ENCODE measurements at places on chromosomes 16 and 17.

- DNase-seq, result no peak
Measured at GRCh38 chr16:12294471-12294870, 317.9 kb downstream of the SNX29 start.

DNA sequence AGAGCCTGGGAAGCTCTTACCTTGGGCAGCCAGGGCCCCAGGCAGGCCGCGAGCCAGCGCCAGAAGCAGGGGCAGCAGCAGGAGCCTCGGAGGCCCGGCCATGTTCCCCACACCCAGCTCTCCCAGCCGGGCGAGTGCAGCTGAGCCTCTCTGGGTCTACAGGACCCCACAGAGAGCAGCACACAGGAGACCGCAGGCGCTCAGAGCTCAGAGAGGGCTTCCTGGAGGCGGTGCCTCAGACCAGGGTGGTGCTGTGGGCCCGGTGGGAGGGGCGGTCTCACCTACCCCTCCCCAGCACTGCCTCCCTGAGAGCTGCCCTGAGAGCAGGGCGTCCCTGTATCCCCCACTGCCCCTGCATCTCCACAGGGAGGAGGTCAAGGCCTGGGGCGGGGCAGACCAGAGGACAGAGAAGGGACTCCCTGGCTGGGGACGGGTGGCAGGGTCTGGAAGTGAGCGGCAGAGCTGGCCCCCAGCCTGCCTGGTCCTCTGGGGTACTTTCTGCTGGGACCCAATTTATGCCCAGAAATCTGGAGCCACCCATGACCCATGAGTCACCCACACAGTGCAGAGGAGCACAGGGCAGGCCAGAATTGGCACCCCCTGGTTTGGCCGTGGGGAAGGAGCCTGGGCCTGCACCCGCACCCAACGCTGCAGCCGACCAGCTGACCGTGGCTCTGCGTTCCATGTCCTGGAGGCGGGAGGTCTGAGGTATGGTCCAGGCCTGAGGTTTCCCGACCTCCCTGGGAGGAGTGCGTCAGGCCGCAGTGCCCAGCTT is at the start of gene CD7:
Gene CD7 (minus strand): TSS at position 215 of the 775 bp plus-strand sequence. CDS start 113 bp downstream, at position 102.
- DNase-seq, result peak; percentile 39

GRCh38 chr16:24538756-24539294 is 541 bp upstream of the RBBP6 start:
- DNase-seq, result no peak

DNA sequence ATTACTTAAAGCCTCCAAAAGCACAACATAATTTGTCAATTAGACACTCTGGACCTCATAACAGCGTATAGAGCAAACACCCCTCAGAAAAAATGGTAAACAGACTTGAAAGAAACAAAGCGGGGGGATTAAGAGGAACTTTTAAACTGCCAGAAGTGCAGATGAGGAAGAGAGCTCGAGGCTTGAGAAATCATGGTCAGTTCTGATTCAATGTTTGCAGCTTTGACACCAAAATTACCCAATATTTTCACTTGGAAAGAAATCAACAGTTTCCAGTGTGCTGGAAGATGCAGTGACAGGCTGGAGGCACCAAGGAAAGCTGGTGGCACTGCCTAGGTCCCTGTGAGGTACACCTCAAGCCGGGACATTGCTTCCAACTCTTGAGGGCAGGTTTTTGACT is 180.9 kb upstream of the TOX3 start:
- DNase-seq, result no peak

DNA sequence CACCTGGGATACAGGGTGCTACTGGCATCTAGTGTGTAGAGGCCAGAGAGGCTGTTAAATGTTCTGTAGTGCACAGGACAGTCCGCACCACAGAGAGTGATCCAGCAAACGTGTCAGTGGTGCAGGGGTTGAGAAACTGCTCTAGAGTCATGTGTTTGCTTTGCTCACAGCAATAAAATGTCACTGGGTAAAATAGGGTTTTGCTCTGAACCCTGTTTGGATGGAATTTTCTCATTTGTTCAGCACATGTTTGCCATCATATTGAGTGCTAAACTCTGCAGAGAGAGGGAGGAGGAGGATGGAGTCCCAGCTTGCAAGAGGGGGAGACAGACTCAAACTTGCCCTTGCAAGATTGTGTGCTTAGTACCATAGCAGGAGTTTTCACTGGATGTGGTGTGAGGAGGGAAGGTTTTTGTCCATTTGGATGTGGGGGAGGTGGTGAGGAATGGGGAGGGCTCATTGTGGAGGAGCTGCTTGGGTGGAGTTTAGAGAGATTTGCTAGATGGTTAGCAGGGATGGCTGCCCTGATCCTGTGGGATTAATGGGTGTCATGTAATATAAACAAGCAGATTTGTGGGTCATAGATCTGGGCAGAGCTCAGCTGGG is 11.8 kb downstream of the PLCG2 start:
- DNase-seq, result no peak

- DNase-seq, result no peak
Measured at GRCh38 chr17:30975042-30975820, 4.4 kb downstream of the RNF135 start.

DNA sequence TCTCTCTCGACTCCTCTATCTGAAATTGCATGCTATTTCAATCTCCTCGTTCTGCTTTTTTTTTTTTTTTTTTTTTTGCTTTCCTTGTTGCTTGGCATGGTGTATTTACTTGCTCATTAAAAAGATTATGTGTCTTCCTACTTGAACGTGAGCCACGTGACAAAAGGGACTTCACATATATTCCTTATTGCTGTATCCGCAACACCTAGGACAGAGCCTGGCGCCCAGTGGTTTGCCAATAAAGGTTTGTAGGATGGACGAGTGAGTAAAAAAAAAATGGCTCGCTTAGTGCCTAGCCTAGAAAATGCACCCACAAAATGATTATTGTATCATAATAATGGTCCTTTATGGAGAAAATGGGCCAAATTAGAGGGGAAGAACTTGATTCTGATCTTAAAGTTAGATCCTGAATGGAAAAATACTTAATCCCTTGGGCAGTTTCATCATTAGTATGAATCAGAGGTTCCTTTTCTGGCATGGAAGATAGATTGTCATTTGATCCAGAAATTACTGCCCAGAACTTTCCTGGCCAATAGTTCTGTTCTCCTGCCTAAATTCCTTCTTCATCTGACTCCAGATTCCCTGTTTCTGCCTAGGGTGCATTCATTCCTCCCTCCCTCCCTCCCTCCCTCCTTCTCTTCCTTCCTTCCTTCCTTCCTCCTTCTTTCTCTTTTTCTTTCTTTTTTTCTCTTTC is 13.6 kb upstream of the TMEM220 start:
- DNase-seq, result no peak

DNA sequence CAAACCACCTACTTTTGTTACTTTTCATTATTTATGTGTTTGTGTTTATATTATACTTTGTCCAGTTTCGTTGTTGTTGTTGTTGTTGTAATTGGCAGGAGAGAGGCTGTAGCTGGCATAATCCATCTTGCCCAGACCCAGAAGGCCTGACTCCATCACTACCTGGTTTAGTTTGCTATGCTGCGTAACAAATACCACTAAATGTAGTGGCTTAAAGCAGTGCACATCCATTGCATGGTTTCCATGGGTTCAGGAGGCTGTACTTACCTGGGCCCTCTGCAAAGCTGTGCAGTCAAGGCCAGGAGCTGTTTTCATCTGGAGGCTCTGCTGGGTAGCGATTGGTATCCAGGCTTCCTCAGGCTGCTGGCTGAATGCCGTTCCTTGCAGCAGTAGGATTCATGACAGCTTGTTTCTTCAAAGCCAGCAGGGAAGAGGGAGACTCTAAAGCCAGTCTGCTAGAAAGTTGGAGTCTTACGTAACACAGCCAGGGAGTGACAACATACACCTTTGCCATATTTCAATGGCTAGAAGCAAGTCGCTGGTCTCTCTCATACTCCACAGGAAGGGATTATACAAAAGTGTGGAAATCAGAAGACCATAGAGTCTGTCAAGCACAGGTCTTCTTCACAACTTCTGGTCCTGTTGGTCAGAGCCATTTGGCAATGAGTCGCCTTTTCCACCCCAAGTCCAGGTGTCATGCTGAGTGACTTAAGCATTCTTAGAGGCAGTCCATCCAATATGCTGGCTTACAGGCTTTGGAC is 41.1 kb downstream of the TNRC6C start:
- DNase-seq, result no peak

GRCh38 chr17:4310354-4311060 is 46.7 kb upstream of the ANKFY1 start:
- no peak for DNase-seq

GRCh38 chr16:65816556-65816955 is 549.9 kb upstream of the CDH5 start:
- no peak for DNase-seq

GRCh38 chr17:68499587-68499986 is 12.6 kb upstream of the PRKAR1A start:
- DNase-seq, result no peak

DNA sequence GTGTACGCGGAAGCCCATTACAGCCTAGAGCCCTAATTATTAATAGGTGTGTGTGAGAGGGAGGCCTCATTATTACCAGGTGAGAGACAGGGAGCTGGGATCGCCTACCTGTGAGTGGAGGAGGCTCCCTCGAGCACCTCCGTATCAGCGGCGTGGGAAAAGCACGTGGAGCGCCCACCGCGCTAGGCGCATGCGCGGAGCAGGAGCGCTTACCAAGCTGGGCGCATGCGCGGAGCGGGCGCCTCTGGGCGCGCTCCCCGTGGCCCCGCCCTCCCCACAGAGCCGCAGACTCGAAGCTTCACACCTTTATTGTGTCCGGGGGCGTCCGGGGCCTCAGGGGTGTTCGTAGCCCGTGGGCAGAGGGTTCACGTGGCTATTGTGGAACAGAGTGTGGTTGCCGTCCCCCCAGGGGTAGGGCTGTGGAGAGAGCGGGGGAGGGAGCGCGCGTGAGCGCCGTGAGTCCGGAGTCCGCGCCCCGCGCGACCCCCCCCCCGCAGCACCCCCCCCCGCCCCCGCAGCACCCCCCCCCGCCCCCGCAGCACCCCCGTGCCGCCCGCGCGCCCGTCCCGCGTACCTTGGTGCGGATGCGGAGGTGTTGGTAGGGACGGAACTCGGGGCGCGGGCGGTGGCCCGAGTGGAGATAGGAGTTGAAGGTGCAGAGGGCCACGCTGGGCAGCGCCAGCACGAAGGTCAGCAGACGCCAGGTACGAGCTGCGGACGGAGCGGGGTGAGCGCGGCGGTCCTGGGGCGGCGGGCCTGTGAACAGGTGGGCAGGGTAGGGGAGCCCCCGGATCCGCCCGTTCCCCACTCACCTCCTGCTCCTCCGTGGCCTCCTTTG is 500 bp downstream of the COX6A2 start:
- peak; percentile 50 for DNase-seq

- DNase-seq, result no peak
Measured at GRCh38 chr17:4502466-4503154, 3.9 kb downstream of the SPNS2 start.

DNA sequence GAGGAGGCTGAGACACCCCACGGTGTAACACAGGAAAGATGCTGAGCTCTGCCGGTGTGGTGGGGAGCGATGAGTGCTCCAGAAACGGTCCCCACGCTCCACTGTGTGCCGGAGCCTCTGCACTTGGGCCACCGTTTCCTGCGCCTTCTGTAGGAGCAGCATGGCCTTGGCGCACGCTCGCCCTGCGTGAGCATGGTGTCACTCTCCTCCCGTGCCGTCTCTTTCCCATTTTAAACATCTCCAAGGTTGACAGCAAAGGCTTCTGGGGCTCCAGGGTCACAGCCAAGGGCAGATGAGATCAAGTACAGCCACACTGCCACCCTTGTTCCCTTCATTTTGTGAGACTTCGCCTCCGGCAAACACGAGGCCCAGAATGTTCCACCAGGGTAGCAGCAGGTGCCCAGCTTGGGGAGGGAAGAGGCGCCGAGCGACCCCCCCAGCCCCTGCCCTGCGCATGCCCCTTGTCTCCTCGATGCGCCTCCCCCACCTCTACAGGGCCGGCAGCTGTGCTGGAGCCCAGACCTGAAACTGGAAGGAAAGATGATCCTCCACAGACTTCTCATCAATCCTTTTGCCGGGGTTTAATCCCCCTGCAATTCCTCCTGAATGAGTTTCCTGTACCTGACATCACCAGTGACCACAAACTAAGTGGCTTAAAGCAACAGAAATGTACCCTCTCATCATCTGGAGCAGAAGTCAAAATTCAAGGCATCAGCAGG is 19.9 kb upstream of the OSGIN1 start:
- no peak for DNase-seq
